WERI-Rb-1 (cell line): ENCODE measurements at places on chromosomes 4 and X.

GRCh38 chr4:1505511-1506460 lies 99.5 kb upstream of the NKX1-1 start:
- DNase-seq = peak; percentile 6

DNA sequence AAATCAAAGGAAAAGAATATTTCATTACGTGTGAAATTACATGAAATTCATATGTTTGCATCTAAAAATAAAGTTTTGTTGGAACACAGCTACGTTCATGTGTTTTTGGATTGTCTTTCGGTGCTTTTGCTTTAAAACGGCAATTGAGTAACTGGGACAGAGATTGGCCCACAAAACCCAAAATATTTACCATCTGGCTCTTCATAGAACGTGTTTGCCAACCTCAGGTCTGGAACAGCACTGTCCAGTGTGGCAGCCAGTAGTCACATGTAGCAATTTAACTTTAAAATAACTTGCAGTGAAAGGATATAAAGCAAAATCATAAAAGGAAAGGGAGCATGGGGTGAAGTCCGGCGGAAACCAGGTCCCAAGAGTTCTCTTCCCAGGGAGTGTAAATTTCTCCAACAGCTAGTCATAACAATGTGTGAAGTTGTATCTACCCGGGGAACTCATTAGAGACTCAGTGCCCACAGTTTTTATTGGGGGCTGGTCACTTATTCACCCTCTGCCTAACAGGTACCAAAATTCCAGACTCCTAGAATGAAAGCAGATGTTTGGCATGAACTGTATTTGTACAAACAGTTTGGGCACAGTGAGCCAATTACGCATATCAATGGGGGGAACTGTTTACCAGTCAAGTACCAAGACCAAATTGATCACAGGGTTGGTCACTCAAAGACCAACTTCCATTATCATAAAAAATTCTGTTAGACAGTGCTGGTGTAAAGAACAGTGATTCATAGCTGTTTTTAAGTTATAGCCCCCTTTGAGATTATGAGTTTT lies 10.3 kb downstream of the OCIAD1 start:
- no peak for DNase-seq

GRCh38 chr4:110124711-110125110 lies 73.7 kb downstream of the ELOVL6 start:
- DNase-seq = no peak

DNA sequence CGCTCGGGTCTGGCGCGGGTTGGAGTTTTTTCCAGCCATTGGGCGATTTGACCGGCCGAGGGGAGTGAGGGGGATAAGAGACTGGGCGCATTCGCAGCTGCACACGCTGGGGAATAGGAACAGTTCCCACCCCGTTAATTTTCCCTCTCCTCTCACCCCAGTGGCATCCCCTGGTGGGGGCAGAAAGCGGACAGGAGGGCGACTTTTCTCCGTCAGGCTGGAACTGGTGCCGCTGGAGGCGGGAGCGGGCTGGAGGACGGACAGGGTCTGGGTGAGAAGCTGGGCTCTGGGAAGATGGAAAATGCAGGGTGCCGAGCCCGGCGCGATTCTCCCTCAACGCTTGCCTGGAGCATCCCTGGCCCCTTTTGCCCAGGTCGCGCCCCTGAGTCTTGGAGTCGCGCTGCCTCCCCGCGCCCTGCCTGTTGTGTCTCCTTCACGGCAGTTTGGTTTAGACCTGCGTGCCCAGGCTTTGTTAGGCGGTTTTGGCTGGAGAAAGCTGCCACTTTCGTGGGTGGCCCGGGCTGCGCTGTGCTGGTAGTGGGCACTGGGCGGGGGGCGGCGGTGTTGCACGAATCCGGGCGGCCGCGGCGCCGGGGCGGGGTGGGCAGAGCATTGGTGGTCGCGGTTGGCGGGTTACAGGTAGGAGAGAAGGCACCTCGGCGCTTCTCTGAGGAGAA lies 2.0 kb downstream of the ADGRL3 start:
- DNase-seq = peak; percentile 22

GRCh38 chr4:171612907-171613306 lies 200.3 kb upstream of the GALNTL6 start:
- DNase-seq = peak; percentile 26

- no peak for DNase-seq
These were observed 113.8 kb upstream of the ARSJ start for GRCh38 chr4:114093221-114093715.

GRCh38 chr4:112510291-112511092 lies 5.5 kb downstream of the NEUROG2 start:
- no peak for DNase-seq

DNA sequence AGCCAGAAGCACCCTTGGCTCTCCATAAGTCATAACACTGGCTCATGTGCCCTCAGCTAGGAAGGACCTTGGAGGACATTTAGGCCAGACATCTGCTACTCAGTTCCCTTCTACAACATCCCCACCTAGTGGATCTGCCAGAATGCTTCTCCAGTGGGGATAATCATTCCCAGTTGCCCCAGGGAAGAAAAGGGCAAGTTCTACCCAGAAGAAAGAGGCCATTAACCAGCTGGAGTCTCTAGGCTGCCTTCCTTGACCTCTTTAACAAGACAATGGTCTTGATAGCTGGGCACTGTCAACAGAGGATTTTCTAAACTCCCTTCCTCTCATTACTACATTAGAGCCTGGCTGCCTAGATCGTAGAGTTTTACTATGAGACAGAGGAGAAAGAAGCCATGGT lies 42.0 kb downstream of the LGI2 start:
- peak; percentile 69 for DNase-seq

GRCh38 chrX:9628779-9629493 lies 136.7 kb downstream of the GPR143 start:
- no peak for DNase-seq

DNA sequence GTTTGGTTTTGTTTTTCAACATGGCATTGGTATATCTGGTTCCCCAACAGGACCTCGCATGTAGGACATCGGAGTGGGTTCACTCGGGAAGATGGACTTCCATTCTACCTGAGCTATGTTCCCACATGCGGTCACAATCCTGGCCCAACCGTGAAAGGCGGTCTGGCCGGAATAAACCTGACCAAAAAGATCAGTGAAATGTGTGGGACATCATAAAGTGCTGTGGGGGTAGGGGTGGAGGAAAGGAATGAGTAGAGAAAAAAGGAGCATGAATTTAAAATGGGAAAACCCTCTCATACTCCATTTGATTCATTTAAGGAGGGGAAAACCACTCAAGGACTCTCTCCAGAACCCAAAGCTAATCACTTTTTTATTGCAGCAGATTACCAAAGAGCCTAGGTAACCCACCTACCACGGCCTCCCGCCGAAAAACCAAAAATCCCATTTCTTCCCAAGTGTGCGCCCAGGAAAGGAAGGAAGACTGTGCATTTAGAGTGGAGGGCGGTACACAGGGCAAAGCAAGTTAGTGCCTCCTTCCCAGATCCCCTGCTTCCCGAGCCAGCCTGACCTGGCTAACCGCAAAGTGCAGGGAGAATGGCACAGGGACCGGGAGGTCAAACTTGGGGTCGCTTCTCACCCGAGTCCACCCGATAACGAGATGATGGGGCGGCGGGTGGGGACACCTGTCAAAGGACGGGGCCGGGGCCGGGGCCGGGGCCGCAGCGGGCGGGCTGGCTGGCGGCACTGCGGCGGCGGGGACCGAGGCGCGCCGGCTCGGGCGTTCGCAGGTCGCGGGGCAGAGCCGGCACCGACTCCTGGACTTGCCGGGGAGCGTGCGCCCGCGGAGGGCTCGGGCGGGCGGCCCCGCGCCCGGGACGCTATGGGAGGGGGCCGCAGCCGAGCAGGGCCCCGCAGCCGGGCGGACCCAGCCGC lies 669 bp downstream of the TMEM150C start:
- DNase-seq = peak; percentile 16

DNA sequence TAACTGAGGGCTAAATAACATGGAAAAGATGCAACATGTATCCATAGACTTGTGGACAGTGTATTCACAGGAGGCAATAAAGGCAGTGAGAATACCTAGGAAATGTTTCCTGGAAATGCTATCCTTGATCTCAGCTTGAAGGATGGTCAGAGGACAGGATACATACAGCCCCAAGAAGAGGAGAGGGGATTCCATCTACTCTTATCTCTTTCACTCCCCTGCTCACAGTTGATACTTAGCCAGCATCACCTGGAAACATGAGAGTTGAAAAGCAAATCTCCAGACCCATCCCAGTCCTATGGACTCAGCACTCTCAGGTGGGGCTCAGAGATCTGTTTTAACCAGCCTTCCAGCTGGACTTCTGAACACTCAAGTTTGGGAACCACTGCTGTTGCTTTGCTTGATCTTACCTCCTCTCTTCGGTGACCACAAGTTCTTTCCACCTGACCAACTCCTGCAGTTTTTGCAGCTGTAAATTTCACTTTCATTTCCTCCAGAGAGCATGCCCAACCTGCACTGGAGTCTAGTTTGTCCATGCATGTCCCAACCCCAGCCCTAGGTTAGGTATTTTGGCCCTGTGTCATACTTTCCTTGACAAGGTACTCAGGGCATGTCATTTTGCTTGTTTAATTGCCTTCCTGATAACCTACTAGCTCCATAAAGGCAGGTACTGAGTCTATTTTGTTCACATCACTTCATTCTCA lies 10.4 kb downstream of the RELL1 start:
- DNase-seq = no peak

GRCh38 chrX:3638280-3638873 lies 75.1 kb downstream of the PRKX start:
- DNase-seq = peak; percentile 42

- no peak for DNase-seq
These were observed 448.9 kb upstream of the AMOT start for GRCh38 chrX:113289503-113289902.

DNA sequence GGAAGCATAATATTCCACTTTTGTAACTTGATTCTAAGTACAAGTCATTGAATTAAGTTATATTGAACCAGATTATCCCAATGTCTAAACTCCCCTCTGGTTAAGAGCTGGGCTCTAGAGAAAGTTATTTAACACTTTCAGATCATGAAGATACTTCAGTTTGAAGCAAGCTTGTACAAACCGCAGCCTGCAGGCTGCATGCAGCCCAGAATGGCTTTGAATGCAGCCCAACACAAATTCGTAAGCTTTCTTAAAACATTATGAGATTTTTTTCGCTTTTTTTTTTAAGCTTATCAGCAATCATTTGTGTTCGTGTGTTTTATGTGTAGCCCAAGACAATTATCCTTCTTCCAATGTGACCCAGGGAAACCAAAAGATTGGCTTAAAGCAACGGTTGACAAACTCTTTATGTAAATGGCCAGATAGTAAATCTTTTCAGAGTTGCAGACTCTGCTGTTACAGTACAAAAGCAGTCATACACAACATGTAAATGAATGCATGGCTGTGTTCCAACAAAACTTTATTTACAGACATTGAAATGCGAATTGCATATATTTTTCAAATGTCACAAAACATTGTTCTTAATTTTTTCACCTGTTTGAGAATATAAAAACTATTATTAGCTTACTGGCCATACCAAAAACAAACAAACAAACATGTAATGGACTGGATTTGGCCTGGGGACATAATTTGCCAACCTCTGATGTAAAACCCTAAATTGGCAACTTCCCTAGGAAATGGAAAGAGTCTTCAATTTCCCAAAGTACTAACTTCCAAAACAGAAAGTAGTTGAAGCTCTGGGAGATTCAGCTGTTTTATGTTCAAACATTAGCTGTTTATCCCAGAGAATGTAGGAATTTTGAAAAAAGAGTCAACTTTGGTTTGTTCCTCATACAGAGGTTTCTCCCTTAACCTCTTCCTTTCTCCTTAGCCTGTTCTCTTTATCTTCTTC lies 201.1 kb upstream of the MBNL3 start:
- no peak for DNase-seq

GRCh38 chr4:142883040-142883832 lies 37.1 kb upstream of the INPP4B start:
- DNase-seq = peak; percentile 55

GRCh38 chr4:185950891-185951290 lies 118.1 kb upstream of the TLR3 start:
- no peak for DNase-seq

DNA sequence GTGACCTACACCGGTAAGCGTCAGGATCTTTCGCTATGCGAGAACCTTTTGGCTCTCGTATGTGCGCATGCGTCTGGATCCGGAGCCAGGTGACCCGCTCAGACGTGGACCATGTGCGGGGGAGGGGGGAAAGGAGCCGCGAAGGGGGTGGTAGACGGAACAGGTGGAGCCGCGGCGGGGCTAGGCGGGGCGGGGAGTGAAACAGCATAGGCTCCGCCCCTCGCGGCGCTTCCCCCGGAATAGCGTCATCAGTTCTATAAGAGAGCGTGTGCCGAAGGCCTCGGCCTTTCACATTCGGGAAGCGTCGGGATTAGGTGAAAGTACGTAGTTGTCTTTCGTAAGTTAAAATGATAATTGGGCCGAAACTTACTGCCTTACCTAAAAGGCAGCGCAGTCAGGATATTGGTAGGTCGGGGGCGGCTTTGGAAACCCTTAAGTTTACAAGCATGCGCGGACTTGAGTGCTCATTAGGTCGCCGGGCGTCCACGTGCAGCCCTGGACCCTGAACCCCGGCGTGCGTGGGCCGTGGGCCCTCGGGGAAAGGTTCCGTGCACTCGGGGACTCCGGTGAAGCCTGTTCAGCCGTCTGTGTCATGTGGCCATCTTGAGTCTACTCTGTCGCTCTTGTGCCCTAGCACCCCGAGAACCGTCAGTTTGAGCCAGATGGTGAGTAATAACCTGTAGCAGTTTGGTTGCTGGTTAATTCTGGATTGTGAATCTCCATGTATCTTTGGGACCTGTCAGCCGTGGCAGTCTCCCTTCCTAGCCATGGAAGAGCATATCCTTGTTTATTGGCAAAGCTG lies 74.1 kb downstream of the PRSS12 start:
- peak; percentile 99 for DNase-seq

- peak; percentile 39 for DNase-seq
These were observed 851 bp downstream of the POLR2B start for GRCh38 chr4:56979421-56980072.
